ENCODE measurements at places on chromosomes 12 and 14.
A peak's percentile ranks its signal among the peaks of the same experiment; 100 is the strongest.

GRCh38 chr12:54932038-54932437 lies 52.5 kb downstream of the TESPA1 start:
- no peak for DNase-seq

DNA sequence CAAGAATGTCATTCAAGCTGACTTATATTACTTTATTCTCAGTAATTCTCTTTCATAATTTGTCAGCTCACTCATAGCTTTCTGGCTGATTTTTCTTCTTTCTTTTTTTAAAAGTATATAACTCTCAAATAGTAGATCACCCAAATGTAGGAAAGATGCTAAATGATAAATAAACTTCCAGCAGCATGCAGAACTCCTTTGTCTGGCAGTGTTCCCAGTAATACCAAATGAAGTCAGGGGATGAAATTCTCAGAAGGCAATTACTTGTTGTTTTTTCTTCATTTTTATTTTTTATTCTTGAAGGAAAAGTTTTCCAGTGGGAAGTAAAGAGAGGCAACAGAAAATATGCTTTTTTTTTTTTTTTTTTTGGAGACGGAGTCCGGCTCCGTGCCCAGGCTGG lies 133.3 kb upstream of the SLCO1C1 start:
- no peak for DNase-seq

GRCh38 chr14:69023035-69023434 lies 43.9 kb upstream of the ACTN1 start:
- DNase-seq: no peak

- no peak for DNase-seq
Measured at GRCh38 chr12:42691991-42692557, 102.5 kb upstream of the PRICKLE1 start.

- DNase-seq: no peak
Measured at GRCh38 chr14:61939776-61940175, 177.6 kb downstream of the SNAPC1 start.

DNA sequence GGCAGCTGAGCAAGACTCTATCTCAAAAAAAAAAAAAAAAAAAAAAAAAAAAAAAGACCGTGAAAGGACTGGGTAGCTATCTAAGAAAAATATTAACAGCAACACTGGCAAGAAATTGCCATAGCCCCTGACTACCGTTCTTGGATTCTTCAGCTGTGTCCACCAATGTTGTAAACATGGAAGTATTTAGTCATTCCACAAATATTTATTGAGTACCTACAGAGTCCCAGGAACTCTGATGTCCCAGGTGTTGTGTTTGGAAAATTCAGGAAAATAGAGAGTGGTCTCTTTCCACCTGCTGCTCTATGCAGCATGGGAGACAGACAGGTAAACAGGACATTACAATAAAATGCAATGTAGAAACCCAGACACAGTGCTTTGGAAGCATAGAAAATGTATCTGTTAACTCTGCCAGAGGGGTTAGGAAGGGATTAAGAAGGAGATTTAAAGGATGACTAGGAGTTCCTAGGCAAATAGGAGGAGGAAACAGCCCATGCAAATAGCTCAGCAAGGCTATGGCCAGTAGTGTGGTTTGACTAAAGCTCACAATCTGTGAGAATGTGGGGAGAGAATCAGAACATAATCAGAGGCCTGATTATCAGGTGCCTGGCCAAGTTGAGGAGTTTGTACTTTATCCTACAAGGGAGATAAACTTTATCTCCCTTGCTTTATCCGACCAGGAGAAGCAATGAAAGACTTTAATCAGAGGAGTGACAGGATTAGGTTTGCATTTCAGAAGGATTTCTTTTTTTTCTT lies 2.1 kb upstream of the DLST start:
- no peak for DNase-seq

DNA sequence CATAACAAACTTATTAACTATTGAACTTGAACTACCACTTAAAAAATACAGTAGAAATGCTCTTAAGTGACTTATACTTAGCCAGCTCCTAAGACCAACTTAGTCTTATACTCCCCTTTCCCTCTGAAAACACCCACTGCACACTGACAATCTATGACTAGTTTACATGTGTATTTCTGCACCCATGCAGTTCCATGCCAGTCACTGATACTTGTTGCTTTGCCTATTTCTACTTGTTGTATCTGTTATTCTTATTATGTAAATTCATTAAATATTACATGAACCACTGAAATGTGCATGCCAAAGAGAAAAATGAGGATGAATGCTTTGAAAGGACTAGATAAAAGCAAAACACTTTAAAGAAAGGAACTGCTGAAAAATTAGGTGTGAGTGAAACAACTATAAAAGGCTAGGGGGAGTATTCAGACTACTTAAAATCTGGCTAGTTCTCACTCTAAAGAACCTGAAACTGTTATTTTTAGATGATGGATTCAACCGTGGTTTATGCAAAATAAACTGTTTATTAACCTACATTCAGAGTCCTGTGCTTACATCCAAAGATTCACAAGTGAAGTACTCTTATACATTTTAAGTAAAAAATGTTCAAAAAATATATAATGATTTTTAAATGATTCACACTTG lies 74.7 kb downstream of the RPS6KA5 start:
- no peak for DNase-seq

GRCh38 chr12:89694542-89694941 lies 14.1 kb downstream of the ATP2B1 start:
- DNase-seq: no peak

GRCh38 chr14:64510825-64511671 lies 6.5 kb downstream of the ZBTB1 start:
- DNase-seq: peak; percentile 54

- DNase-seq: no peak
Measured at GRCh38 chr12:83408851-83409250, 722.1 kb downstream of the TMTC2 start.

- no peak for DNase-seq
Measured at GRCh38 chr12:30701056-30701455, 5.4 kb upstream of the IPO8 start.

- DNase-seq: no peak
Measured at GRCh38 chr12:19075711-19076340, 53.7 kb upstream of the PLEKHA5 start.

DNA sequence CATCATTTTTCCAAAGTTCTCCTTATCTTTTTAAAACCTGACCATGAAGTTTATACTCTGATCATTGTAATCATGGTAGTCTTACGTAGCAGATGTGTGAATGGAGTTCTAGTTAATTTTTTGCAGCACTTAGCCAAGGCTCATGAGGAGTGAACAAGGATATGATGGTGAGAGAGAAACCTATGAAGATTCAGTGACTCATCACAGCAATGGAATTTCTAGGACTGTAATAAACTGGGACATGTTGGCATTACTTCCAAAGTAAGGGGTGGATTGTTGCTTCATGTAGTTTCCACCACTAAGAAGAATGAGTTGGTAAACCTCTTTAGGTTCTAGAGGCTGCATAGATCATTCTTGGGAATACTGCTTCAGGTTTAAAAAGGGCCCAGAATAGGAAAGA lies 102.7 kb downstream of the LRRIQ1 start:
- no peak for DNase-seq

DNA sequence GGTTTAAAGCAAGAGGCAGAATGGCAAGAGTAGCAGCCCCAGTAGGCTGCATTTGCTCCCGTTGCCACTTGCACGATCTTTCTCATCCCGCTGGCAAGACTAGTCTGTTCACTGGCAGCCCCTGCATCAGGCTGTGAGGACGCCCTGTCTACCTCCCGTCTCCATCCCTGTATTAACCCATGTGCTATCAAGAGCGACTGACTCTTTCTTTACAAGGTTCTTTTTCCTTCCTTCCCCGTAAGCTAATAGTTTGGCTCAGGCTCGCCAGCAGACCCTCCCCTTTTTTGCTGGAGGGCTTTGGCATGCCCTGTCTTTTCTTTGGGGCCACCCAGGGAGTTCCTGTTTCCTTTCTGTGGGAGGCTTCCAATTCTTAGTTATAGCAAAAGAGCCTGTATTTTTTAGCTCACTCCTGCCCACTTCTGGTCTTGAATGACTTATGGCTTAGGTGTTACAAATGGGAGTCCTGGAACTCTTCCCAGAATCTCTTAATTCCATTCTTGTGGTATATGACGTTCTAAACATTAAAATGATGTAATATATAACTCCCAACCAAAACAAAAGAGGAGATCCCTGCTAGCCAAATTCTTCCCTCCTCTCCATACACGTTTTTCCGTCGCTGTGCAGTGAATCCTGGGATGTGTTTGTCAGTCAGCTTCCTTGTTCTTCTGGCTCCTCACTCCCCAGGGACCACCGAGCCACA lies 149.0 kb downstream of the PRKCH start:
- DNase-seq: no peak

Data from gastrocnemius medialis (tissue), 4 donors.